ENCODE measurements at places on chromosomes 11 and 22.

DNA sequence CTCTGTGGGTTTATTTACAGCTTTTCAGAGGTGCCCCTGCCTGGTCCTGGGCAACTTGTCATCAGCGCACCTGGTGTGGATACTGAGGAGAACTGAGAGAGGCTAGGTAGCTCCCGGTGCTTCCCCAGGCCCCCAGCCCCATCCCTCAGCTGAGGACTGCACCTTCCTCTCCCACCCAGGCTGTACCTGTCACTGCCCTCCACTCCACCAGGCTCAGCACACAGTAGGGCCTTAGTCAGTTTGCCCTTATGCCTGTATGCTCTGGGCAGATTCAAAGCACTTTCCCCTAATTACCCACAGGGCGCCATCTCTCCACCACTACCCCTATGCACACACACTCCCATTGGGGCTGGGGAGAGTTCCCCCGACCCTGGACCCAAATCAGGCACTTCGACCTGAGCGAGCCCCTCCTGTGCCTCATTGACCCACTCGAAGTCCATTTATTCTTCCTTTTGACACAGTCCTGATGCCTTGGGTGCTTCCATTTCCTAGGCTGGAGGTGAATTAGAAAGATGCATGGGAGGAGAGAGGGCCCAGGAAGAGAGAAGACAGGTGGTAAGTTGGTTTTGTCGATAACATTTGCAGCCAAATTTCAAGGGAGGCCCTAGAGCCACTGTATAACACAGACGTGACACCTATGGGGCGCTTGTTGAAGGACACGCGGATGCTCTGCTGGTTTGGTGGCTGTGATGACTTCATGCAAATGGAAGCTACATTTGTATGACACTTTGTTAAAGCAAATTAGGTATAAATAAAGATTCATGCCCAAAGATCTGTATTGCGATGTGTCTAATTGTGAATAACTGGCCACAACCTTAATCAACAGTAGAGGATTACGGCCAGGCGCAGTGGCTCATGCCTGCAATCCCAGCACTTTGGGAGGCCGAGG lies 13.8 kb upstream of the PICK1 start:
- no peak for DNase-seq

GRCh38 chr11:3245071-3245470 lies 12.9 kb upstream of the MRGPRE start:
- no peak for DNase-seq

DNA sequence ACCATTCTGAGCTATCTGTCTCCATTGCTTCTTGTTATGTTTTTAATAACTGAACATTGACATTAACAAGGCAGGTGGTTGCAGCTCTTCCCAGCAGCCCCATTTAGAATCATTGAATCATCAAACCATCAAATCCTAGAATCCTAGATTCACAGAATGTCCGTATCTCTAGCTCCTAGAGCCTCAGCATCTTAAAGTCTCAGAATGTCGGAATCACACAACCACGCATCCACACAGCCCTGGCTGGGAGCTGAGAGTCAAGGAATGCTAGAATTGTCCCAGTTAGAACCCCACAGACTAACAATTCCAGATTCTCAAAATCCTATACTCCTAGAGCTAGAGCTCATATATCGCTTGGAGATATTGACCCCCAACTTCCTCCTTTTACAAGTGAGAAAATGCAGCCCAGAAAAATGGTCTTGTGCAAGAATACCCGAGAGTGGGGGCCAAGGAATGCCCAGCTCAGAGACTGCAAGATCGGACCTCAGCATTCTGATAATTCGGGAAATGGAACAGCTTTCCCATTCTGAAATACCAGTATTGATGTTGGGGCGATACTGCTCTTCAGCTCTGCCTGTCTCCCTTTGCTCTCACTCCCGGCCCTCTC lies 38.8 kb downstream of the PDE2A start:
- no peak for DNase-seq

- no peak for DNase-seq
These were observed 288.1 kb downstream of the TBC1D22A start for GRCh38 chr22:47050401-47051051.

- DNase-seq: peak; percentile 2
These were observed 117.6 kb downstream of the ARHGAP8 start for GRCh38 chr22:44870021-44870420.

DNA sequence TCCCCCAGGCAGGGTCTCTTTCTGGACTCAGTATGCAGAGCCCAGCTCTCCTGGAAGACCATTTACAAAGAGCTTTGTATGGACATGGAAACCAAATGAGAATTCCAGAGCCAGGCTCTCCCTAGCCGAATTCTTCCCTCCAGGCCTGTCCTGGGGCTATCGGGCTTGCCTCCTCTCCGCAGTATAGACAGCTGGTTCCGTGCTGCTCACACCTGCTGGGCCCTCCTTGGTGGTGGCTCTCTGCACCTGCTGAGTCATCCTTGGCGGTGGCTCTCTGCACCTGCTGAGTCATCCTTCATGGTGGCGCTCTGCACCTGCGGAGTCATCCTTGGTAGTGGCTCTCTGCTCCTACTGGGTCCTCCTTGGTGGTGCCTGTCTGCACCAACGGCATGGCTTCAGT lies 743.5 kb downstream of the BRD1 start:
- no peak for DNase-seq

- no peak for DNase-seq
These were observed 352.1 kb upstream of the NARS2 start for GRCh38 chr11:78926633-78927338.

DNA sequence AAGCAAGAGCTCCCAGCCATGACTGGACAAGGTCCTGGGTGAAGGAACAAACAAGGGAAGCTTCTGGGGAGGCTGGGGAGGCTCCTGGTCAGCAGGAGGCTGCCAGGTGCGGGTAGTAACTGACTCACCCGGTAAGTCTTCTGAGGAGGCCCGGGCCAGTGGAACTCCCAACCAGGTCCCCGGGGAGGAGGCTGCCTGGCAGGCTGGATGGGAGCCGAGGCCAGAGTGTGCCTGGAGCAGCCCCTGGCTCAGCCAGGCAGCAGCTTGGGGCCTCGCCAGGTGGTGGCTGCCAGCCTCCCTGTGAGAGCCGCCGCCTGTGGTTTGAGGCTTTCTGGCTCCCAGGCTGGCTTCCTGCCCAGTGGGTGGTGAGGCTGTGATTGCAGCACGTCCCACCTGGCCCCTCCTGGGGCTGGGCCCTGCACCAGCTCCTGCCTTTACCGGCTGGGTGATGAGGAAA lies 46.2 kb downstream of the IGF2 start:
- no peak for DNase-seq

DNA sequence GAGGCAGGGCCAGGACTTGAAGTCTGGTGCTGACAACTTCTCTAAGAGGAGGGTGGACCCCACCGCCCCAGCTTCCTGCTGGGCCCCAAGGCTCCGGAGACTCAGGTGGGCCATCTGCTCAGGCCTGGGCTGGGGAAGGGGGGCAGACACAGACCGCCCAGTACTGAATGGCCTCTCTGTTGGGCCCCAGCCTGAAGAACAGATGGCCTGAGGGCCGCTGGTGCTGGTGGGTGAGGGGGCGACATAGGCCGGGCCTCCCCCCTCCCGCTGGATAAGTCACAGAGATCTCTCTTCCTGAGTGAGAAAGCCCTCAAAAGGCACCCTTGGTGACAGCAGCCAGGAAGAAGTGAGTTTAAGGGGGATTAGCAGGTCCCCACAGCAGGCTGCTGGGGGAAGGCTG lies 12.5 kb upstream of the TP53I11 start:
- DNase-seq: no peak

- no peak for DNase-seq
These were observed 357.7 kb downstream of the BUD13 start for GRCh38 chr11:116415095-116415494.

- no peak for DNase-seq
These were observed 99.5 kb downstream of the ZNF280B start for GRCh38 chr22:22408731-22409696.

DNA sequence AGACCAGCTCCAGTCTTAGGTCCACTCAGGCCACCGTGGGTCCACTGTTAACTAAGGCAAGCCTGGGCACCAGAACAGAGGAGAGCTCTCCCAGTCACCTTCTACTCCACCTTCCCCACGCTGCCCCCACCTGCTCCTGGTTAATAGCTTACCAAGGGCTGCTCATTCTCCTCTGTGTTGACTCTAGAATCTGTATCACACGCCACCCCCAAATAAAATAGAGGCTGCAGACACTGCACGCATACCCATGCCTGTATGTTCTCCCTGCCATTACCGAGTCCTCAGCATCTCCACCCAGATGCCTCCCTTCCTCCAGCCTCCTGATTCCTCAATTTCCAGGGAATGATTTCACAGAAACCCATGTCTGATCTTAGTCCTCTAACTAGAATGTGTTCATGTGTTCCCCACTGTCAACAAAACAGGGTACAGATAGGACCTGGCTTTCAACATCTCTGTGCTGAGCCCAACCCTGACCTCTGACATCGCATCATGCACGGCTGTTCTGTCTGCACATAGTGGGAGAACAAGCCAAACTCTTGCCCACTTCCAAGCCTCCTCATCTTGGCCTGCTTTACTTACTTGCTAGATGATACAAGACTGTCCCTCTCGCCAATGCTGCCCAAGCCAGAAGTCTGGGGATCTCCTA lies 49.8 kb downstream of the SMCO4 start:
- no peak for DNase-seq

- no peak for DNase-seq
These were observed 11.1 kb downstream of the C11orf86 start for GRCh38 chr11:66986178-66986545.

DNA sequence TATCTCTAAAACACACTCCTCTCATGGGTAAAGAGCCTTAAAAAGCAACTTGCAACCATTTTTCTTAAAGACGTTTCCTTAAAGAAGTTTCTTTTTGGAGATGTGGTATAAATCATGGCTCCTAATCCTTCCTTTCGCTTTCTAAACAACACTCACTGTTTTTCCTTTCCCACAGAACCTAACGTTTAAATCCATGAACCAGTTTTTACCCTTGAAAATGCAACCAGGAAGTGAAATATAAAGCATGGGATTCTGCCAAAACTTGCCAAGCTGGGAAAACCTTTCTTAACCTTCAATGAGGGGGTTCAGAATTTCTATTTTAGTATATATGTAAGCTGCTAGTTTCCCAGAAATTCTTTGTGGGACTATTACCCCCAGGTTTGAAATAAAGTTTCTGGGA lies 8.6 kb downstream of the PLEKHA7 start:
- DNase-seq: no peak

GRCh38 chr22:36081023-36081431 lies 52.4 kb upstream of the RBFOX2 start:
- DNase-seq: peak; percentile 87

DNA sequence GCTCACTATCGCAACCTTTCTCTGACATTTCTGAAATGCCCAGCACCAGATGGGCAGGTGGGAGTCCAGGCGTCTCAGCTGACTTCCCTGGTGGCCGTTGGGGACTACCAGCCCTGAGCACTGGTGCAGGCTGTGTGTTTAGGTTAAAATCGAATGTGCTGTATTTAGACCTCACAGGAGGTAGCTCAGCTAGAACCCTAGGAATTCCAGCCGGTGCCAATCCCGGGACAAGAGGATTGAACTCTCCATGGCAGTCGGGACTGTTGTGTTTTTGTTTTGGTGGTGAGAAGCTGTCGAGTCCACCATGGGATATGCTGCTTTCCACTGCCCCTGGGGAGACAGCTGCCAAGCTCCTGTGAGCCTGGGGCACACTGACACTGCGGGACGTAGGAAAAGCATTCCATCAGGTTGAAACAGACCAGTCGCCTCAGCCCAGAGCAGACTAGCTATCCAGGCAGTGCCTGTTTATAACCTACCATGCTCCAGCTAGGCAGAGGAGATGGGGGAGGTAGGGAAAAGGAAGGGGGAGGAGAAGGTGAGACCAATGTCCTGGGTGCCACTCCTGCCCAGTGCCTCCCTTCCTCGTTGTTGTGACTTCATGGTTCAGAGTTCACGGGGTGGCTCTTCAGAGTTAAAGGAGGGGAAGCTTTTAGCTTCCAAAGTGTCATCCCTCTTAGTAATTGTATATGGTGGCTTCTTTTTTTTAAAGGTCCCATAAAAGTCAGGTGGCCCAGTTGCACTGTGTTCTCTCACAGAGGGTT lies 53.0 kb downstream of the MICAL2 start:
- DNase-seq: no peak

DNA sequence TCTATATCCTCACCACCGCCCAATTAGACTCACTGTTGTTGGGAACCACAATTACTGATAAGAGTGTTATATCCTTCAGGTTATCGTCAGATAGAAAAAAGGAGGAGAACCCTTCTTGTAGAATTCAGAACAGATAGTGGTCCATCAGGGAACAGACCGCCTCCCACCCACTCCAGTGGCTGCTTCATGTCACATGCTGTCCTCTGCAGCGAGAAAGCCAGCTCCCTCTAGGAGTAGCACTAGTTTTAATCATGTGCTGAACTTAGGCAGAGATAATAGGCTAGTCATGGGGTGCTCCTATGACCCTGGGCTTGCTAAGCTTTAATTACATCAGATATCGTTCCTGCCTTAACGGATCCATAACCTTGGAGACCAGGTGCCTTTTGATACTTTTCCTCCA lies 51.5 kb upstream of the RAB1B start:
- DNase-seq: no peak

- no peak for DNase-seq
These were observed 64.1 kb upstream of the ALX4 start for GRCh38 chr11:44374001-44374400.

GRCh38 chr22:47835726-47836125 lies 1073.3 kb downstream of the TBC1D22A start:
- DNase-seq: peak; percentile 55

DNA sequence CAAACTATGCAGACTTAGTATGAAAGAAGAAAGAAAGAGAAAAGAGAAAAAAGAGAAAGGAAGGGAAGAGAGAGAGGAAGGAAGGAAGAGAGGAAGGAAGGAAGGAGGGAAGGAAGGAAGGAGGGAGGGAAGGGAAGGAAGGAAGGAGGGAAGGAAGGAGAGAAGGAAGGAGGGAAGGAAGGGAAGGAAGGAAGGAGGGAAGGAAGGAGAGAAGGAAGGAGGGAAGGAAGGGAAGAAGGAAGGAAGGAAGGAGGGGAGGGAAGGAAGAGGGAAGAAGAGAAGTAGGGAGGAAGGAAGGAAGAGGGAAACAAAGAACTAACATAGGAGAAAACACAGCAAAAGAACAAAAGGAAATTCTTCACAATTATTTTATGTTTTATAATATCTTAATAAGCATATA lies 502.1 kb downstream of the SOX6 start:
- no peak for DNase-seq

GRCh38 chr11:60772666-60773065 lies 12.5 kb upstream of the MS4A10 start:
- DNase-seq: no peak

GRCh38 chr11:22460181-22460580 lies 122.0 kb downstream of the SLC17A6 start:
- no peak for DNase-seq

DNA sequence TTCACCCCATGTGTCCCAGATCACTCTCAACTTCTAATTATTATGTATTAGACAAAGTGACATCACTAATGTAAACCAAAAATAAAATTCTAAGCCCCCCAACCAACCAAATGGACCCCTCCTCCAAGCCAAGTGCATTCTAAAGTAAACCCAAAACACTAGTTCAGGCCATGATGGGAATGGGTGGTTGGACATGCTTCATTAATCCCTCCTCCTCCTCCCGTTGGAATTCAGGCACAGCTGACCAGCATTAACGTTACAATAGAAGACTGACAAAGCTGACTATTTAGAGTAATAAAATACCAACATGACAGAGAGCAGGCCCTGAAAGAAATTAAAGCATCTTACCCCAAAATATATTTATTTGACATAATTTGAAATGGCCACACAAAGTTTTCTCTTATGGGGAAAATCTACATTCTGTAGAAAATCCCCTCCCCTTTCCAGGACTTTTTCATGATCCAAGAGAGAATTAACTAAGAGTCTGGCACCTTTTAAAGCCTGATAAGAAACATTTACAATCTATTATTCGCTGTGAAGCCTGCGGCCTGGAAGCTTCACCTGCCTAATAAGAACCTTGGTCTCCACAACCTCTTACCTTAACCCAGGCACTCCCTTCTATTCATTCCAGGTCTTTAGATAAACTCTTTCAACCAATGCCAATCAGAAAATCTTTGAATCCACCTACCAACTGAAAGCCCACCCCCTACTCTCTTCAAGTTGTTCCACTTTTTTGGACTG lies 948.5 kb upstream of the CCDC90B start:
- no peak for DNase-seq

Measured in GM04503 (cell line).